GM13976 (cell line): ENCODE measurements at places on chromosomes 3 and 15.

DNA sequence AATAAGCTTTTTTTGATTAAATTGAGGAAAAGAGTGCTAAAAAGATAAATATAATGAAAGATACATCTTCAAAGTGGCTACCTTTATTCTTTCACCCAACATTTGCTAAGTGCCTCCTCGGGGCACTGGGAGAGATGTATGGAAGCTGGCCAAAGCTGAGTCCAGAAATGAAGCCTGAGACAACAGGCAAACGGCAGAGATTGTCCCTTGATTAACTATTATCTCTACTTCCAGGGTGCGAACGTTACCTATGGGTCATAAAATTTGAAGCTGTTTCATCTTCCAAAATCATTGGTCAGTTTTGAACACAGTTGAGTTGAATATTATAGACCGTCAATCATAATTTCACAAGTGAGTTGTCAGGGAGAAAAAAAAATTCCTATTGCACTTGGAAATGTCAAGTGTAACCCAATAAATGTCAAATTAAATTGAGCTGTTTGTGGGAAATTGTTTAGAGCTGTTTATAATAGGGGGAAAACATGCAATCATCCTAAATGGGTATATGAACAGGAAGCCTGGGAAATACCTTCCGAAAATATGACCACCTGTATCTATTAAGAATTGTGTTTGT lies 73.9 kb downstream of the SUCLG2 start:
- DNase-seq: no peak

DNA sequence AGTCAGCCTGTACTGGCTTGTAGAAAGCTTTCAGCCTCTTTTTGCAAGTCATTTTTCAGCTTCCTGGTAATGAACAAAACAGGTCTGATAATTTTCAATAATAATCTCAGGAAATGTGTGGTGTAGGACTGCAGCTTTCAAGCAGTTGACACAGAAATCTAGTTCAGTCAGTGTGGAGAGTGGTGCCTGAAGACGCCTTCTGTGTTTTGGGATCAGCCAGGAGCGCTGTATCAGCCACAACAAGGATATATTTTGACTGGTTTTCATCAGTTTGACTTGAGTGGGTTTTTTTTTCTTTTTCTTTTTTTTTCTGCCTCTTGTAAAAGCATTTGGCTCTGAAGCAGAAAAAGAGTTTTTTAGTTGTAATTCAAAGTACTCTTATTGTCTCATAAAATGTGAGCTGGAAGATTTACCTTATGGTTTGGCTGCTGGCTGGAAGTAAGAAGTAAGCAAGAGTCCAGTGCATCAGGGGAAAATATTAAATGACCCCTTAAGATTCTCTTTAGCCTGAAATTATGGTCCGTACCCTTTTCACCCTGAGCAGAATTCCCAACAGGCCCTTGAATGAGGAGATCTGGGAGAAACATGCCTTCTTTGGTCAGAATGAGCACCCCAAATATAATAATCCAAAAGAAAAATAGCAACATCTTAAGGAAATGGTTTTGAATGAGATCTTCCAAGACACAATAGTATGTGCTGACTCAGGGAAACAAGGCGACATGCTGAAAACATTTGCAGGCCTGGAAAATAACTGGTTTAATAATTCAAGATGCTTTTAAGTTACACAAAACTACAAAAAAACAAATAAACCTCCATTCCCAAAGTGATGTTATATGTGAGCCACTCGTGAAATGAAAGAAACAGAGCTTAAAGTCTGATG lies 332.7 kb upstream of the ADAMTS9 start:
- no peak for DNase-seq

- DNase-seq: no peak
Observed at GRCh38 chr3:33438284-33438668, 1.9 kb downstream of the UBP1 start.

- peak; percentile 77 for DNase-seq
Observed at GRCh38 chr15:66713843-66714508, 11.9 kb downstream of the SMAD6 start.

DNA sequence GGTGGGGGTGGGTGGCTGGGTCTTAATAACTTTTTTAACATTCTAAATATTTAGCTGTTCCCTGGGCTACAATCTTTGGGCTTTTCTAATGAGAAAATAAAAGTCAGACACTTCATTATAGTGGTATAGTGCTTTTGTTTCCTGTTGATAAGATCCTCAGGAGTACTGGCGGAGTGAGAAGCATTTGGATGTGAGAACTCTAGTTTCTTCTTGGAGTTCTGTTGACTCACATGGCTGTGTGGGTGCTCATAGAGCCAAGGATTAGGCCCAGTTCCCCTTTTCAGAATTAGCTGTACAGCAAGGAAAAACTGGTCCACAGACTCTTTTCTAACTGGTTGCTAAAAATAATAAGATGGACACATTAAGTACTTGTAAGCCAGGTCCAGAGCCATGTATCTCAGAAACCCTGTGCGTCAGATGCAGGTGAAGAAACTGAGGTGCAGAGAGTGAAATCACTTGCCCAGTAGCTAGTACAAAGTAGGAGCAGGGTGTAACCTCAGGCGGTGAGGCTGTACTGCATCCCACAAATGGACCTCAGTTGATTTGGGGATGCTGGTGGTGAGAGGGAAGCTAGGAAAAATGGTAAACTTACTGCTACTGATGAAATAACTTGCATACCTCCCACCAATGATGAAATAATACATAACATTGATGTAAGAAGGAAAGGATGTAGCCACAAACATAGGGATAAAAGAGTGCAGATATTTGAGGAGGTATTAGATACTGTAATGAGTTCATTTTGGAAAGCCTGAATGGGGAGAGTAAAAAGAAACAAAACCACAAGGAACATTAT lies 2.3 kb downstream of the ITPR1 start:
- DNase-seq: no peak

DNA sequence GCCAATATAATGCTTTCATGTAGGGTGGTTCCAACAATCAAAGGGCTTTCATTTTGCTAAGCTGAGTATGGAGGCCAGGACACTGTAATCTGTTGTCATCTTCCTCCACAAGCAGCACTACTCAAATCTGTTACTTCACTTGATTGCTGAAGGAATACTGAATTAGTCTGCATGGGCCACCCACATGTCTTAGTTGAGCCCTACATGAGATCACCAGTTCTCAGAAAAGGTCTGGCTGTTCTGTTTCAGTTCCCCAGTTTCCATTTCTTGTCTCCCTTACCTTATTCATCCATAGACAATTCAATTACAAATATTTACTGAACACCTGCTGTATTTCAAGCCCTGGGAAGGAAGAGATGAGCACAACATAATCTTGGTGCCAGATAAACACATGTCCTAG lies 119.2 kb downstream of the FHIT start:
- peak; percentile 37 for DNase-seq

DNA sequence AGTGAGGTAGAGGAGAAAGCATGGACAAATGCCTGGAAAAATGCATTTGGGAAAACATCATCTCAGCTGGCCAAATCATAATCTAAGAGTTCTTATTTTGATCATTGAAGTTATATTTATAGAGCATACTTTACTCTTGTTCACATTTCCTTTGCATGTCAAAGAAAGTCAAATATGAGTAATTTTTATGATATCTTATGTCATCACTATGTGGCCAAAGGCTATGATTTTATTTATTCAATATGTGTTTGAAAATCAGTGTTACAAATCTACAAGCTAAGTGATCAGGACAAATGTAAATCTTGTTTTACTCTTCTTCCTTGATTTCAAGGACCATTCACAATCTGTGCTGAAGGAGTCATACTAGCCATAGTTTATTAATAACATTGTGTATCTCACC lies 237.2 kb upstream of the DPH6 start:
- no peak for DNase-seq

GRCh38 chr3:170367797-170368196 lies 10.3 kb downstream of the SKIL start:
- no peak for DNase-seq

DNA sequence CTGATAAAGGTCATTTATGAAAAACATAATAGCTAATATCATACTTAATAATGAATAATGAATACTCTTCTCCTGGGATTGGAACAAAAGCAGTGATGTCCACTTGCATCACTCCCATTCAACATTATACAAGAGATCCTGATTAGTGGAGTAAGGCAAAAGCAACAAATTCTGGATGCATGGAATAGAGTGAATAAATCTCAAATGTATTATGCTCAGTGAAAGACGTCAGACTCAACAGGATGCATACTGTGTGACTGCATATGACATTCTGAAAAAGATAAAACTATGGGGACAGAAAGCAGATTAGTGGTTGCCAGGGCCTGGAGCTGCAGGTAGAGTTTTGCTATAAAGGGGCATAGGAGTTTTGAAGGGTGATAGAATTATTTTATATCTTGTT lies 77.6 kb upstream of the ZBTB20 start:
- DNase-seq: no peak

DNA sequence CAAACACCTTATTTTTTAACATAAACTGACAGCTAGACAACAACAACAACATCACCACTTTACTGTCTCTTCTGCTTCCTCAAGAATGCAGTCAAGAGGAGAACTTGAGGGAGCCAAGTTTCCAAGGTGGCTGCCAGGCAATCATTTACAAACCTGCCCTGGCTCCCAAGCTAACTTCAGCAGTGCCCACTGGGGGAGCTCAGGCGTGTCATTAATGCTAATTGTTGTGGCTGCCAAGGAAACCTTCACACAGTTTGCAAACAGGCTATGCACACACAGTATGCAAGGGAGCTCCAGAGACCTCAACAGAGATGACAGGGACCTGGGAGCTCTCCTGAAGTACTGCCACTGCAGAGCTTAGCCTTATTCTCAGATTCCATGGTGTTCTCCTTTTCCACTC lies 2.1 kb downstream of the DZIP1L start:
- DNase-seq: no peak

DNA sequence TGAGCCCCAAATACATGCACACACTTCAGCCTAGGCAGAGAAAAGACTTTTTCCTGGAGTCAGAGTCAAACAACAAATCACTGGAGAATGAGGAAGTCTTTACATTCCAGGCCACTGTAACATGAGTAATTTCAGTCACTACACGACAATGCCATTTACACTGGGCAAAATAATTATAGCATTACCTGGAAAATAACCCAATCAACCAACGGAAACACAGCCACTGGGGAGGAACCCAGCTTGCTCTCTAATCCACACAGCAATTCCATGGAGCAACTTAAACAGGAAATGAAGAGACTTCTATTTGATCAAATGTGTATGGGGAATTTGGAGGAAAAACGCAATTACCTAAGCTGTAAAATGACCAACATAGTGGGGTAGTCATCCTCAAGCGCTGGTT lies 15.2 kb downstream of the FSTL1 start:
- DNase-seq: no peak

DNA sequence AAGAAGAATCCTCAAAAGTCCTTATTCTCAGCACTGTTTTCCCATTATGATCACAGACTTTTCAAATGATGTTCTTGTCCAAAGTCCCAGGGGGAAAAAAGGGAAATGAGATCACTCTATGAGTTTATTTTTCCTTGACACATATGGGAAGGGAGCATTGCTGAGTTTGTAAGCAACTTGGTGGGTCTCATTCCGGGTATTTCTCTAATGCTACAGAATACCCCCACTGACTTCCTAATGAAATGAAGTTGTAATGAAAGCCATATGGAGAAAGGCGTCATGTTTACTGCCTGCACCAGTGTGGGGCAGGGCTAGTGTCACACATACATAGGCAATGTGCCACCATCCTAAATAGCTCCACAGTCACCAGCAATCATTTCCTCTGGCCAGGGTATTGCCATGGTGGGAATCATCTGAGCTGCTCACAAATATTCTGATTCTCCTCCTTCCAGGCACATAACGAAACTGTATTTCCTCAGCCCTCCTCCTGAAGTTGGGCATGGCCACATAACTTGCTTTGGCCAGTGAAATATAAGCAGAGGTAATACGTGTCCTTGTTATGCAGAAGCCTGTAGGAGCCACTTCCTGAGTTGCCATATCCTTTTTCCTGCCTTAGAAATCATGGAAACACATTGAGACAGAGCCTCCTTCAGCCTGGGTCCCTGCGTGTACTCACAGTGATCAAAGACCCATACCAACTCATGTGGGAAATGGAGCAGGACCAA lies 41.0 kb upstream of the C15orf61 start:
- DNase-seq: no peak

GRCh38 chr3:100584101-100584660 lies 25.2 kb upstream of the ADGRG7 start:
- no peak for DNase-seq

GRCh38 chr3:186124592-186124991 lies 15.7 kb upstream of the ETV5 start:
- DNase-seq: no peak

DNA sequence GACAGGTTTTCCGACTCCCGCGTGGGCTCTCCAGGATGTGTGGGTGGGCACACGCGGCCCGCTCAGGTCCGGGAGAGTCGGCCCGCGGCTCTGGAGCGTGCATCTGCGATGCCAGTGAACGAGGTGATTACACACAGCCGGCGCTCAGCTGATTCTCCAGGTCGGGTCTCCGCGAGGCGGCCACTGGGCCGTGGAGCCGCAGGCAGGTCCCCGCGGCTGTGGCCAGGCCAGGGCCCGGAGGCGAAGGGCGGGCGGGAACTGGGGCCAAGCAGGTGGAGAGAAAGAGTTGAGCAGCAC lies 13.2 kb downstream of the PAK6 start:
- no peak for DNase-seq

DNA sequence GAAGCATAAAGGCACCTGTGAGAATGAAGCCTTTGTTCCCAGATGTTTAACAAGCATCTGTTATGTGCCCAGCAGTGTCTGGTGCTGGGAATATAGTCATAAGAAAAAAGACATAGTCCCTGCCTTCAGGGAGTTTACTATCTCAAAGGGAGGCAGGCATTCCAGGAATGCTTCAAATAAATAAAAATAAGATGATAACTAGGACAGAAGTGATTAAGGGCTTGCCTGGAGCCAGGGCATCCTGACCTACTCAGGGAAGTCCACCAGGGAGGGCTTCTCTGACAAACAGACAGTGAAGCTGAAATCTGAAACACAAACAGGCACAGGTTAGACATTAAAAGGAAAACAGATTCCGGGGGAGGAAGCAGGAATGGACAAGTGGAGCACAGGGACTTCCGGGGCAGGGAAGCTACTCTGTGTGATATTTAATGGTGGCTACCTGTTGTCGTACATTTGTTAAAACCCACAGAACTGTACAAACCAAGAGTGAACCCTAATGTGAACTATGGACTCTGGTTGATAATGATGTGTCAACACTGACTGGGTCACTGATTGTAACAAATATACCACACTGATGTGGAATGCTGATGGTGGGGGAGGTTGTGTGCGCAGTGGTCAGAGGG lies 53.3 kb downstream of the ITGB5 start:
- no peak for DNase-seq

GRCh38 chr3:174310475-174310983 lies 548.6 kb upstream of the NAALADL2 start:
- DNase-seq: no peak

DNA sequence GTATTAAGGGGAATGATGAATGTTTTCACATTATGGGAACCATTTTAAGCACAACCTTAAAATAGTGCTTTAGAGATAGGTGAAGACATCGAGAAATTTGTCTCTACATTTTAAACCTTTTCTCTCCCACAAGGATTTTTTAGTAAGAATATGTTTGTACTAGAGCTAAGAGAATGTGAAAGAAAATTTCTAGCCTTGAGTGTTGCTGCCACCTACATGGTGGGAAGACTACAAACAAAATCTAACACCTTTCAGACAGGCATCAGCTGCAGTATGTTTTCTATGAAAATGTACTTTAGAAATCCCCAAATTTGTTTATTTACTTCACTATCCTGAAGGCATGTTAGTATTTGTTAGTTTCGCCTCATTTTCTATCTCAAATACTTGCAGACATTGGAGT lies 247.4 kb downstream of the WDR72 start:
- no peak for DNase-seq
